ENCODE measurements at places on chromosomes 2 and 18.
A peak's percentile ranks its signal among the peaks of the same experiment; 100 is the strongest.

GRCh38 chr2:119469131-119469530, 37.5 kb downstream of the TMEM37 start:
- DNase-seq = no peak

GRCh38 chr2:207869784-207870778, 100.4 kb upstream of the FZD5 start:
- no peak for DNase-seq

DNA sequence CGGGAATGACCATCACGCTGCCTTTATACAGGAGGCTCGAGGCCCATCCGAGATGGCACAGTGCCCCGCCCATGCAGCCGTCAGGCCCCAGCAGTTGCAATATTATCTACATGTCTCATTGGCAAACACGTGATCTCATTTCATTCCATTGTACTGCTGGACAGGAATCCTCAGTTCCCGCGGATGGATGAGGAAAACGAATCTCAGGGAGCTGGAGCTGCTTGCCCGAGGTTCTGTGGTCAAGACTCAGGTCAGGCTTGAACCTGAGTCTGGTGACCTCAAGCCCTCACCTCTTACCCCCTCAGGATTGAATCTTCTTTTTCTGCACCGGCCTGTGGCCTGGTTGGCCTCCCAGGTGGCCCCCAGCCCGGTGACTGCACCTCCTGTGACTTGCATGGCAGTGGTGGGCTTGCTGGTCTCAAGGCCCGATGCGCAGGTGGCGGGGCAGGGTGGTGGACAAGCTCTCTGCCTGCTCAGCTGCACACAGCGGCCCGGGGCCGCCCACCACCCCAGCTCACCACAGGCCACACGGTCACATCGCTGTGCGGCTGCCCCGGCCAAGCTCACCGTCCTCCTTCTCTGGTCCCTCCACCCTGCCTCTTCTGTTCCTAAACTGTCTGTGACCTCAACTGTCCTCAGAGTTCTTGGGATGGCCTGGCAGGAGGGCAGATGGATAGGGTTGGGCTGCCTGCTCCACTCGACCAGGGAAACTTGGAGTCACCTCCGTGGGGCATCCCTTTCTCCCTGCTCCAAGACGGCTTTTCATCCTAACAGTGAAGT, 52.0 kb upstream of the HS6ST1 start:
- DNase-seq = no peak

DNA sequence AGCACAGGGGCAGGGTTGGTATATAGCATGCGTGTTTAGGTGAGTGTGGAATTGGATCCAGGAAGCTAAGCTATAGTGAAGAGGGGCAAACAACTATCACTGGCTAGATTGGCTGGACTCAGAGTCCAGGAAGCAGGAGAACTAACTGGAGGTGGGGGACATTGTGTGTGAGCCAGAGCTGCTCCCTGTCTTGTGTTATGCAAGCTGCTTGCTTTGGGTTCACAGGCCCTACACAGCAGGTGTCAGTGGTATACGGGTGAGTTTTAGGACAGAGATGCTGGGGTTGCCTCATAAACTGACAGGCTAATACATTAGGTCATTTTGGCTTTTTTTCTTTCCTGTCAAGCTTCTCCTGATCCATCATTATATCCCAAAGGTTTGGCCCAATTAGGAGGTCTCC, 87.5 kb downstream of the CCDC85A start:
- no peak for DNase-seq

DNA sequence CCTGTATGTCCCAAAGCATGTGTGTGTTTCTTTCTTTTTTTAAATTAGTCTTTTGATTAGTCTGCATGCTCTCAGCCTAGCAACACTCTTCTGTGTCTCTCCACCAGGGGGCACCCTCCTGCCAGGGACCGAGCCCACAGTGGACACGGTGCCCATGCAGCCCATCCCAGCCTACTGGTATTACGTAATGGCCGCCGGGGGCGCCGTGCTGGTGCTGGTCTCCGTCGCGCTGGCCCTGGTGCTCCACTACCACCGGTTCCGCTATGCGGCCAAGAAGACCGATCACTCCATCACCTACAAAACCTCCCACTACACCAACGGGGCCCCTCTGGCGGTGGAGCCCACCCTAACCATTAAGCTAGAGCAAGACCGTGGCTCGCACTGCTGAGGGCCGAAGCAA, 93.8 kb downstream of the NRP2 start:
- DNase-seq = peak; percentile 32

- no peak for DNase-seq
Observed at GRCh38 chr18:61910101-61910500, 17.3 kb upstream of the RNF152 start.

DNA sequence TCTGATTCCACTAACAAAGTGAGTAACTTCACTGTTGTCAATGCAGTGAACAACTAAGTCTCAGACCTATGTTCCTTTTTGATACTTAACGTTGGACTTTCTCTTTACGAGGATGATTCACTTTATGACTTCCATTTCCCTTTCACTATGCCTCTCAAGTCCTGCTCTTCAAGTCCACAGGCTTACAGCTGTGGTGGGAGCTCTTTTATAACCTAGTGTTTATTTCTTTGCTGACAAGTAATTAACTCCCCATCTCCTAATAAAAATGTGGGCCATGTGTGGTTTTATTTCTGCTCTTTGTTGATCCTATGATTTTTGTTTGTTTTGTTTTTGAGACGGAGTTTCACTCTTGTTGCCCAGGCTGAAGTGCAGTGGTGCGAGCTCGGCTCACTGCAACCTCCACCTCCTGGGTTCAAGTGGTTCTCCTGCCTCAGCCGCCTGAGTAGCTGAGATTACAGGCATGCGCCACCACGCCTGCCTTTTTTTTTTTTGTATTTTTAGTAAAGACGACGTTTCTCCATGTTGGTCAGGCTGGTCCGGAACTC, 142.1 kb downstream of the USP34 start:
- DNase-seq = no peak

DNA sequence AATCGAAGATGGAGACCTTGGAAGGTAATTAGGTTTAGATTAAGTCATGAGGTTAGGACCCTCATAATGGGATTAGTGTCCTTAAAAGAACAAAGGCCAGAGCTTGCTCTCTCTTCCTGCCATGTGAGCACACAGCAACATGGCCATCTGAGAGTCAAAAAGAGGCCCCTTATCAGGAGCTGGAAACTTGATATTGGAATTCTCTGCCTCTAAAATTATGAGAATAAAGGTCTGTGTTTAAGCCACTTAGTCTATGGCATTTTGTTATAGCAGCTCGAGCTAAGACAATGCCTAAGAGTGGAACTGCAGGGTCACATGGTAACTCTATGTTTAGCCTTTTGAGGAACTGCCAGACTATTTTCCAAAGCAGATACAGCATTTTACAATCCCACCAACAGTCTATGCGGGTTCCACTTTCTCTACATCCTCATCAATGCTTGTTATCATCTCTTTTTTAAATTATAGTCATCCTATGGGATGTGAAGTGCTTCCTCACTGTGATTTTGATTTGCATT, 42.4 kb downstream of the THADA start:
- DNase-seq = no peak

DNA sequence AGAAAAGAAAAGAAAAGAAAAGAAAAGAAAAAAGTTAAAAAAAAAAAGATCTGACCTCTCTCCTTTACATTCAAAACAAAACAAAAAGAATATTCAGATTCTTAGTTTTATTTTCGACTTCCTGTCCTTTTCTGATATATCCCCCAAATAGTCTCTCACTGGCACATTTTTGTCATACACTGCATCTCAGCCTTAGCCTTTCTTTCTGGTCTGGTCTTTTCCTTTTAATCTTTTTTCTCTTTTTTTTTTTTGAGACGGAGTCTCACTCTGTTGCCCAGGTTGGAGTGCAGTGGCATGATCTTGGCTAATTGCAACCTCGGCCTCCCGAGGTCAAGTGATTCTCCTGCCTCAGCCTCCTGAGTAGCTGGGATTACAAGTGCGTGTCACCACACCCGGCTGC, 1.6 kb upstream of the RIOK3 start:
- DNase-seq = no peak

All from activated CD4-positive, alpha-beta T cell treated with anti-CD3 and anti-CD28 coated beads for 24 hours (primary cell).